GM23338 (cell line): ENCODE measurements at places on chromosomes 5 and 9.

- no peak for DNase-seq
Measured at GRCh38 chr5:164353155-164353554, 847.7 kb downstream of the MAT2B start.

GRCh38 chr9:75142202-75142601, 53.9 kb downstream of the OSTF1 start:
- no peak for DNase-seq

DNA sequence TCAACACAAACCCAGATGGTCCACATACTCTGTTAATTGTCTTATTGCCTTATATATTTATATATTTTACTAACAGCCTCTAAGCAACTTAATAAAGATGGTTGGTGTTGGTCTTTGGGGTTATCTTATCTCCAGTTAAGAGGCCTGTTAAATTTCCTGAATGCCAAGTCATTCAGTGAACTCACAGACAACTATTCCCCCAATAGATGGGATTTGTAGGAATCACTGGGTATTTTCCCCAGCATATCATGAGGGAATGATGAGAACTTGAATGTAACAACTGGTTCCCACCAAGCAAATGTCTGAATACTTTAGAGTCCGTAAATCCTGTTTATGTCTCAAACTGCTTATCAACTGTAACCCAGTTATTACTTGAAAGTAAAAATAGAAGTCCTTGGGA, 42.7 kb upstream of the RETREG1 start:
- DNase-seq, result no peak

DNA sequence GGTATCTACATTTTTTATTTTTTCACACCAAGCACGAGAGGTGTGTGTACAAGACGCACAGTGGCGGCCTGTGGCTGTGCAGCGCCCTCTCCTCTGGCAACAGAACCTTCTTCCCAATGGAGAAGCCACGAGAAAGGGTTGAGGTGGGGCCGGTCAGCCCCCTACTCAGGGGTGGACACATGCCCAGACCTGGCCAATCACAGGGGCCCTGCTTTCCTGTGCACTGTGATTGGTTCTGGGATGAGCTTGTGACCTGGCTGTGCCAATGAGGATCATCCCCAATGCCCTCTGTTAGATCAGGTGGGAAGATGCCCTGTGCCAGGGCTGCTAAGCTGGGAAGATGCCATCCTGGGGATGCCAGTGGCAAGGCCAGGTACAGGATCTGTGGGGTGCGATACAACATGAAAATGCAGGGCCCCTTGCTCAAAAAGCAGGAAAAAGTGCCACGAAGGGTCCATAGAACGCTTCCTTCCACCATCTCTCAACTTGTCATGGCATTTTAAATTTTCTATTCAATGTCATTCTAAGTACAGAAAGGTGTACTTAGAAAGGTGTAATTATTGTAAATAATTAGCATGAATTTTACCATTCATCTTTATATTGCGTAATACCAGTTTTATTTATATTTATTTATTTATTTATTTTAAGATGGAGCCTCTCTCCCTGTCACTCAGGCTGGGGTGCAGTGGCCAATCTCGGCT, 15.4 kb downstream of the IER5L start:
- no peak for DNase-seq

GRCh38 chr5:165014439-165014838, 1509.0 kb downstream of the MAT2B start:
- no peak for DNase-seq

GRCh38 chr5:119897537-119898370, 268.4 kb downstream of the FAM170A start:
- DNase-seq, result no peak

- DNase-seq, result no peak
Measured at GRCh38 chr5:172336676-172337285, 53.2 kb upstream of the UBTD2 start.

DNA sequence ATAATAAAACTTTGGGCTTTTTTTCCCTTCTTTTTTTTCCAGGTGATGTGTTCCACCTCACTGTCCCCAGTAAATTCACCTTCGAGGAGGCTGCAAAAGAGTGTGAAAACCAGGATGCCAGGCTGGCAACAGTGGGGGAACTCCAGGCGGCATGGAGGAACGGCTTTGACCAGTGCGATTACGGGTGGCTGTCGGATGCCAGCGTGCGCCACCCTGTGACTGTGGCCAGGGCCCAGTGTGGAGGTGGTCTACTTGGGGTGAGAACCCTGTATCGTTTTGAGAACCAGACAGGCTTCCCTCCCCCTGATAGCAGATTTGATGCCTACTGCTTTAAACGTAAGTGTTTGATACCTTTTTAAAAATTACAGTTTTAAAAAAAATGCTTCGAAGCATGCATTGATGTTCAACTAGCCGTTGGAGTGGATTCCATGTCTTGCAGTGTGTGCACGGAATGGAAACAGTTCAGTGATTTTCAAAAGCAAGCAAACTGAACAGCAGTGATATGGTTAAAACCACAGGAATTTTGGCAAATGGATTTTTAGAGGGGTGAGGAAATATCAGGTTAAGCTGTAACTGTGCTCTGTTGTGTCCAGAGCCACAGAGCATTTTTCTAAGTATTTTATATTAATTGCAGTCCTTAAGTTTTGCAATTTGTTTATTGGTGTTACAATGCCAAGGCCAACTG, 40.7 kb downstream of the VCAN start:
- DNase-seq, result no peak

DNA sequence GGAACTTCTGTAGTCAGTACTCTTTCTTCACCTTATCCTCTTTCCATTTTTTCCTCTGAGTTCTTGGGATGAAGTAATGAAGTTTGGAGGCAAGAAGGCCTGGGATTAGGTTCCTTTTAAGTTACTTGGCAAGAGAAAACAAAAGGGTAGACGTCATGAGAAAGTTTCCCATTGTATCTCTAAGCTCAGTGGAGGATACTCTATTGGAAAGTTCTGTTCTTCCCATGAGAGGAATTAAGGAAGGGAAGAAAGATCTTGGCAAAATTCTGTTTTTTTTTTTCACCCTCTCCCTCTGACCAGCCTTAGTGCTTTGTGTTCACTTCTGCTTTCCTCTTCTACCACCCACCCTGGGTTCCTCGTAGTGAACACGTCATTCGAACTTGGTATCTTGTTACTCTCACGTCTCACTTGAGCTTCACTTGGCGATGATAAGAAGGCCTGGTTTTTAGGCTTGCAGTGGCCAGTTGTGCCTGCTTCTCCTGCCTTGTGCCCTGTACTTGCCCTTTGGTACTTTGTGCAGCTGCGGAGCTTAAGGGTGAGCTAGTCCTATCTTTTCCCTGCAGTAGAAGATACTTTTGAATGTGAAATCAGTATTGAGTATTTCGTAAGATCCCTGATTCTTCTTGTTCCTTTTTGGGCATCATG, 67.0 kb downstream of the ARHGAP26 start:
- no peak for DNase-seq

DNA sequence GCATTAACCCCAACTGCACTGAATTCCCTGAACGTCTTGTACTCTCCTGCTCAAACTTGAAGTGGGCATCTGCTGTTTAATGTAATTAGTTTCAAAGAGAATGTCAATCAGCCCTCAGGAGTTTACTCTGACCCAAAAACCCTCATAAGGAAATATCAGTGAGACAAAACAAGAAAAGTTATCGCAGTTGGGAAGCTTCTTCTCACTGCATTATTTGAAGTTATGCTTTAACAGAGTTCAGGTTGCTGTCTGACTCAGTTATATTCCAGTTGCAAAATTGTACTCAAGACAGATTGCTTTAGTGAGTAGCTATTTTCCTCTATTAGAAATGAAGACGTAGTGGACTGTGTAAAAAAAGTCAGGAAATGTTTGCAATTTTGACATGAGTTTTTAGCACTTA, 52.1 kb downstream of the PPIC start:
- no peak for DNase-seq
